ENCODE measurements at places on chromosomes 6 and 20. TPM values are rescaled to one million over a fixed set of nuclear protein-coding genes. Genes with fewer than 3 reads are reported as not detected.

Gene TPBG
- 4.8 TPM for total RNA-seq

GRCh38 chr6:168442646-168443045 lies 1.7 kb downstream of the SMOC2 start:
- DNase-seq = no peak

Gene BPIFB1
- total RNA-seq = not detected

Gene PTCRA
- total RNA-seq = not detected

GRCh38 chr6:140641412-140641811 lies 1267.0 kb upstream of the CITED2 start:
- no peak for DNase-seq

DNA sequence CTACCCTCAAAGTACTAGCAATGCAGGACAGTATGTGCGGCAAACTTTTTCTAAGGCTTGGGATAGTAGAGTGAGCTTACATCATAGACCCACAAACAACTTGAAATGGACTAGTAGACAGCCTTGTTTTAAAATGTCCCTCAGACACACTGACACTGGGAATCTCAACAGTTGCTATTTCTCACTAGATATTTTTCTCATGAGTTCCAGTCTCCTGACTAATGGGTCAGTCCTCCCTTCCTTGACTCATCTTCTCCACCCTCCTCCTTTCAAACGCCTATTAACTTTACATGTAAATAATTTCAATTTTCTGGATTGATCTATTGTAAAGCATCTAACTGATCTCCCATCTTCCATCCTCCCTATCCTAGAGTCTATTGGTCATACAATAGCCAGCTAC lies 308.3 kb upstream of the PREP start:
- no peak for DNase-seq

- DNase-seq = no peak
Measured at GRCh38 chr20:828987-829386, 4.5 kb upstream of the FAM110A start.

GRCh38 chr6:116568821-116569755 lies 2.2 kb upstream of the RWDD1 start:
- no peak for DNase-seq

DNA sequence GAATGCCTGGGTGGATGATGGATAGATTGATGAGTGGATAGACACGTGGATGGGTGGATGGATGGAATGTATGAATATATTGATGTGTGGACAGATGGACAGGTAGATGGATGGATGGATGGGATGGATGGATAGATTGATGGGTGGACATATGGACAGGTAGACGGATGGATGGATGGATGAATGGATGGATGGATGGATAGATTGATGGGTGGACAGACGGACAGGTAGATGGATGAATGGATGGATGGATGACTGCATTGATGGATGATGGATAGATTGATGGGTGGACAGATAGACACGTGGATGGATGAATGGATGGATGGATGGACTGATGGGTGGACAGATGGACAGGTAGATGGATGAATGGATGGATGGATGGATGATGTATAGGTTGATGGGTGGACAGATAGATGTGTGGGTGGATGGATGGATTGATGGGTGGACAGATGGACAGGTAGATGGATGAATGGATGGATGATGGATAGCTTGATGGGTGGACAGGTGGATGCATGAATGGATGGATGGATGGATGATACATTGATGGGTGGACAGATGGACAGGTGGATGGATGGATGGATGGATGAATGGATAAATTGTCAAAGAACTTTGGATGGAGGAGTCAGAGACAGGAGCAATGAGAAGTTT lies 171.4 kb upstream of the AFDN start:
- no peak for DNase-seq

GRCh38 chr20:62437496-62437895 lies 10.2 kb upstream of the RBBP8NL start:
- no peak for DNase-seq

DNA sequence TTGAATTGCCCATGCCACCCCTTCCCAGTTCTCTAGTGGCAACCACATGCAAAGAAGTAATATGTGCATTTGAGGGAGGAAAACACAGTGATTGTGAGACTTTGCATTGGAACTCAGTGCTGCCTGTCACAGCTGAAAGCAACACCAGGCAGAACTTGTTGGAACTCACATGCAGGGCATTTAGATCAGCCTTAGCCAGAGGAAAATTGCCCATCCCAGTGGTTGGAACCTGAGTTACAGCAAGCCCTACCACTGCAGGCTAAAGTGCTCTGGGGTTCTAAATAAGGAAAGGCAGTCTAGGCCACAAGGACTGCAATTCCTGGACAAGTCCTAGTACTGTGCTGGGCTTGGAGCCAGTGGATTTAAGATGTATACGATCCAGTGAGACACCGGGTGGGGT lies 245.3 kb upstream of the UFL1 start:
- DNase-seq = no peak

DNA sequence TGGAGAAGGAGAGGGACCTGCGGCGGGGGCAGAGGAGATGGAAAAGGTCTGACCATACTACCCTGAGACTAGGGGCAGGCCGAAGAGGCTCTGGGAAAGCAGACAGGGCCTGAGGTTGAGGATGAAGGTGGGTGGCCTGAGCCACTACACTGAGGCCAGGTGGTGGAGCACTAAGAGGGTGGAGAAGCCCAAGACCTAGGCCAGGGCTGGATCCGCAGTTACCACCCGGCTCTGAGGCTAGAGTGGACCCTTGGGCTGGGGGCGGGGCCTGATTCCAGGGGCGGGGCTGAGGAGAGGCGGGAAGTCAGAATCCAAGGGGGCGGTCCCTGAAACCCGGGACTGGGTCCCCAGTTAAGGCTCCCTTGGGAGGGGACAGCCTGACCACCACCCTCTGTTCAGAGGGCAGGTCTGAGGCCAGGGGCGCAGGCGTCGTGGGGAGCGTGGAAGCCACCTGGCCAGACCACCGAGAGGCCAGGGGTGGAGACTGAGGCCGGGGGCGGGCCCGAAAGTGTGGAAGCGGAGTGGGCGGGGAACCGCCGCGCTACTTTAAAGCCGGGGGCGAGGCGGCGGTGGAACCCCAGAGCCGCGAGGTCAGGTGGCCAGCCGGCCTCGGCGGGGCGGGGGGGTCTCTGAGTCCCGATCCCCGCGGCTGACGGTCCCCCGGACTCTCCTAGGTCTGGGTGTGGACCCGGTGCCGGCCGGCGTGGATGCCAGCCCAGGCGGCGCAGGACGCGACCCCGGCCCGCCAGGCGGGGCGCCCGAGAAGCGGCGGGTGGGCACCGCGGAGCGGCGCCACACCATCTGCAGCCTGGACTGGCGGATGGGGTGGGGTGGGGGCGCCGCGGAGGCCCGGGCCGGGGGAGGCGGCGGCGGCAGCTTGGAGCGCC lies 8.3 kb downstream of the CCM2L start:
- DNase-seq = peak; percentile 82

DNA sequence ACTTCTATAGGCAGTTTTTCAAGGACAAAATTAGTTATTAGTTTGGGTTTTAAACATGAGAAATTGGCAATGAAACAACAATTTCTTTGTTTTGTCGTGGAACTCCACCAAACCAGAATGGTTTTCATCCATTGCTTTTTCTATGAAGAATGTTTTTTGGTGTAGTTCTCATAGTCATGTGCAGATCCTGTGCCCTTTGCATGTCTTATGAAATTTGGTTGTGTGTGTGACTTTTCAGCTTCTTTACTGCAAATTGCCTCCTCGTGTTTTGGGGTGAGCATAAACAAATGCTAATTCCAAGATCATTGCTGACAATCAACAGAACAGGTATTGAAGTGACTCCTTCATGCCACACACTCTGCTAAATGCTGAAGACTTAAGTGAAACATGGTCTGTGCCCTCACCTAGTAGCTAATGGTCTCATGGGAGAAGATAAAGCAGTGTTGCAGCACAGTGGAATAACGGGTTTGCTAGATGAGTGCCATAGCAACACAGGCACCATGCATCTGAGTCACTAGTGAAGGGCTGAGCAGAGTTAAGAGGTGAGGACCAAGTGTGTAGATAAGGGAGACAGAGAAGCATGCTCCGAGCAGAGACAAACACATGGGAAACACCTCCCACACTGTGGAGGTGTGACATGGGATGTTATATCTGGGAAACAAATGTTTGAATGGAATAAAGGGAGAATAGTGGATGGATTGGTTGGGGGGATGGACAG lies 120.0 kb downstream of the SLC16A10 start:
- no peak for DNase-seq

- no peak for DNase-seq
Measured at GRCh38 chr6:144027932-144028587, 20.0 kb upstream of the PLAGL1 start.

DNA sequence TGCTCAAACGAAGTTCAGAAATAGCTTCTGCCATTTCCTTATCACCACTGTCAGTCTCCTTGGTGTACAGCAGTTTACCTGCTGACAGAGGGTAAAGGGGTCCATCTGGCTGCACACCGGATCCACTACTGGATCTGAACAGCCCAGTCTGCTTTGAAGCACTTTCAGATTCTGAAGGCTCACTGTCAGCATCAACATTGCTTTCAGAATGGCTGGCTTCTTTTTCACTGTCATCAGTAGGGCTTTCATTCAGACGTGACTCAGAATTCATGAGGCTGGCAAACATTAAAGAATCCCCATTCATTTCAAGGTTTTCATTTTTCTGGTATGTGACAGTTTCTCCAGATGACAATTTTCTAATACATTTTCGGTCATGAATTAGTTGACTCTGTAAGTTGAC lies 21.0 kb upstream of the PNISR start:
- no peak for DNase-seq

GRCh38 chr20:49276161-49276960 lies 1.5 kb downstream of the ZNFX1 start:
- peak; percentile 65 for DNase-seq

- DNase-seq = no peak
Measured at GRCh38 chr6:128598571-128598970, 78.2 kb upstream of the PTPRK start.

DNA sequence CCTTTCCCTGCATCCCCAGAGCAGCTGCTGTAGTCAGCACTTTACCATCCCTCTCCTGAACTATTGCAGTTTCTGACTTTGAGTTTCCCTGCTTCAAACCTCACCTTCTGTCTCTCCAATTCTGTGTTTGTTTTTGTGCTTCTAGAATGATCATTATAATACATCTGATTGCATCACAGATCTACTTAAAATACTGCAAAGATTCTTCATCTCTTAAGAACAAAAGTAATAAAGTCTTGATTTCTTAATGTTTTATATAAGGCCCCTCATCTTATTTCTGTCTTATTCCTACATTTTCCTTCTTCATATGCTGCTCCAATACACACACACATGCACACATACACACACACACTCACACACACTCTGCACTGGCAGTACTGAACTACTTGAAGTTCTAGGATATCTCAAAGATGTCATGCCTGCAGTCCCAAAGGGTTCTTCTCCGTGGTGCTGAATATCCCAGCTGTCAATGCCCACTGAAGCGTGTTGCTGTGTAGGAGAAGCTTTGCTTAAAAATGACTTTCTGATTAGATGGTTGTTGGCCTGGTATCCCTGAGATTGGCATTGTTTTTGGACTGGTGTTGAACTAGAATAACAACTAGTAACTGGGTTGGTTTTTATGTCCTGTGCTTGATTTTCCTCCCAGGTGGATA lies 97.2 kb downstream of the MAP3K4 start:
- no peak for DNase-seq

Gene NKX2-4
- total RNA-seq = not detected

DNA sequence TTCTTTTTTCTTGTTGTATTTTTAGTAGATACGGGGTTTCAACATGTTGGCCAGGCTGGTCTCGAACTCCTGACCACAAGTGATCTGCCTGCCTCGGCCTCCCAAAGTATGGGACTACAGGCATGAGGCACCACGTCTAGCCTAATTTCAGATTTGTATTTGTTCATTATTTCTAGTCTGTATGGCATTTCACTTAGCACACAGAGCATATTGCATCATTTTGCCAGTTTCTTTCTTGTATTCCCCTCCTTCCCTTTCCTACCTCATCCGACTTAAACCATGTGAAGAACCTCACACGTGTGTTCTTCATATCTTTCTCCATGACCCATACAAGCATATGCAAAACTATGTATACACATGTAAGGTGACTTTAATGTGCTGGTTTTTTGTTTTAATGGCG lies 470.0 kb downstream of the CBLN4 start:
- no peak for DNase-seq

DNA sequence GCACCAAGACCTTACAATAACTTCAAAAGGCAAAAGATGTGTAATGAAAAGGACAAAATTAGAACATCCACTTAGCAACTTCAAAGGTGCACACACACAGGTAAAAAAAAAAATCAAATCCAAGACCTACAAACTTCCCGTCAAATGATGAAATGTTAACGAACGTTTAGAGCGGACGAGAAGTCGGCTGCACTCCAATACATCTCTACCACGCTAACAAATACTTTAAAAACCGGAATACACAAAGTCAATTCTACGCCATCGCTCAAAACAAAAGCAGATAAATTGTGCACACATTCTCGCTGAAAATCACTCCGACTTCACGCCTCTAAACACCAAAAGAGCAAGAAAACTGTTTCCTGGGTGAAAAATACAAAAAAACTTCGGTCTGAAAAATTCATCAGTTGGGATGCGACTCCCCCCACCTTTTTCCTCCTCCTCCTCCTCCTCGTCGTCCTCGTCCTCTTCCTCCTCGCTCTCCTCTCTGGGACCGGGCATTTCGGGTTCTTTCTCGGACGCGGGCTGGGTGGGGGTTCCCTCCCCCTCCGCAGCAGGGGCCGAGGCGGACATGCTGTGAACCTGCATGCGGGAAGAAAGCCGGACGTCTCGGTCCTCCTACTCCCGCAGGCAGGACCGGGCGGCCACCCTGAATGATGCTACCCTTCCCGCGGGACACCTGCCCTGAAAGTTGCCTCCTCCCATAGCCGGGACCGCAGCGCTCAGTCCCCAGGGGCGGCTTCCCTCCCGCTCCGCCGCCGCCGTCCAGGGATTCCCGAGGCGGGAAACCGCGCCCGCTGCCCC lies 712 bp downstream of the DEK start:
- no peak for DNase-seq

GRCh38 chr20:38072898-38073297 lies 39.4 kb downstream of the RPRD1B start:
- DNase-seq = no peak

DNA sequence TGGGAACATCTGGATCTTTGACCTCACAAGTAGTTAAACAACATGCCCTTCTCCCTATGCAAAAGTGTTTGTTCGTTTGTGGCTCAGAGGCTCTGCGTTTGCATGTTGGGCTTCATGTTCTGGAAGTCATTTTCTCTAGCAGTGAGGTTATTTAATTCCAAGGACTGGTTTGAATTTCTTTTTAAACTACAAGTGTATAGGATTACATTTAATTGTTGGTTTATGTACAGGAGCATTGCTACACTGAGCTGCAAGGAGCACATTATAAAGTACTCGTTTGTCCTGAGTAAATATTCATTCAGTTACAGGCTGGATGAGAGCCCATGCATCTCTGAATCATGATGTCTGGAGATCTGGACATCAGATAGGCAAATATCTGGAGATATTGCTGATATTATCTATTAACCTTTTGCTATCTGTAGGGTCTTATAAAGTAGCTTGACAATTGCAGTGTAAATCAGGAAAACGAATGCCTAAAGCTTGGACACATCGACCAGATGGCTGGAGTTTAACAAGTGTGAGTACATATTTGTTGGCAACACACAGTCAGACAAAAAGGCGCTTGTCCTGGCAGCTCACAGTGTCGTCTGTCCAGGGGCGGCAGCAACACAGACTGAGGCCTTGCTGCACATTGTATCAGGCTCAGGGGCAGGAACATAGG lies 84.6 kb downstream of the PDE7B start:
- peak; percentile 66 for DNase-seq

- DNase-seq = peak; percentile 52
Measured at GRCh38 chr20:6632187-6632586, 135.3 kb upstream of the BMP2 start.

- DNase-seq = no peak
Measured at GRCh38 chr6:135314543-135314942, 133.4 kb downstream of the MYB start.

Data from right cardiac atrium (tissue), 5 donors.